ENCODE measurements at places on chromosomes 2 and 18.
A peak's percentile ranks its signal among the peaks of the same experiment; 100 is the strongest.

DNA sequence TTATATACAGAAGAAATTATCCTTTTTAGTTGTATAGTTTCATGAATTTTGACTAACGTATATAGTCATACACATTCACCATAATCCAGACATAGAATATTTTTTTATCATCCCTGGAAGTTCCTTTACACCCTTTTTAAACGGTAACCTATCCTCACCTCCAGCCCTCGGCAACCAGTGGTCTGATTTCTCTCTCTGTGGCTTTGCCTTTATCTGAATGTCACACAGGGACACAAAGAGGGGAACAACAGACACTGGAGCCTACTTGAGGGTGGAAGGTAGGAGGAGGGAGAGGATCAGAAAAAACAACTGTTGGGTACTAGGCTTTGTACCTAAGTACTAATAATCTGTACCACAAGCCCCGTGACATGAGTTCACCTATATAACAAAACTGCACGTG, 191.9 kb downstream of the MC4R start:
- DNase-seq, result no peak

DNA sequence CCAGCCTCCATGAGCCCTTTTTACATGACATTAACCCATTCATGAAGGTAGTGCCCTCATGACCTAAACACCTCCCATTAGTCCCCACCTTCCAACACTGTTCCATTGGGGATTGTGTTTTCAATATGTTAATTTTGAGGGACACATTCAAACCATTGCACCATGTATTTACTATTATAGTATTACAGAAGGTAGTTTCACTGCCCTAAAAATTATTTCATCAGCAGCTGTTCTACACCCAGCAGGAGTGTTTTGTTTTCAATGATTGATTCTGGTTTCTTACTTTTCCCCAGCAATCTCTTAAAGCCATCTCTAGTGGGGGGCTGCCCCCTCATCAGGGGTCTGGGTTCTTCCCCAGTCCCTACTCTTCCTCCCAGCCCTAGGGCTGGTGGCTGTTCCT, 71.9 kb downstream of the CERS6 start:
- no peak for DNase-seq

- no peak for DNase-seq
Measured at GRCh38 chr2:14451312-14451711, 181.2 kb upstream of the LRATD1 start.

GRCh38 chr18:805008-805754, 6.9 kb downstream of the YES1 start:
- no peak for DNase-seq

DNA sequence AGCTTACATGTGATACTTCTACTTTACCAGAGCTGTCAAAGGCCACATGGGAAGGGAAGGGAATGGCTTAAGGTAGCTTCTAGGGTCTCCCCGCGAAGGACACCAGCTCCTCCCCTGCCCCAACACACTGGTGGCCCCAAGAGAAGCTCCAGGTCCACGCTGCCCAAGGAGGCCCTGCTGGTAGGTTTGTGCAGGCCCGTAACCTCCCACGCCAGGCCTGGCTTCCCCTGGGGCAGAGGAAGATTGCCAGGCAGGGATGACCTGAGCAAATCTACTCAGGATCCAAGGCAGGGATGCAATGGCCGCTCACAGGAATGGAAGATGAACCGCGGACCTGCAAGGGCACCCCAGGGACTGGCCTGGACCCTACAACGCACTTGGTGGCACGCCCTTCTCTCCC, 205.1 kb downstream of the MGAT5 start:
- no peak for DNase-seq

- DNase-seq, result no peak
Measured at GRCh38 chr2:23497536-23497935, 112.6 kb downstream of the KLHL29 start.

GRCh38 chr2:58131191-58132011, 84.8 kb downstream of the VRK2 start:
- DNase-seq, result no peak

- DNase-seq, result peak; percentile 78
Measured at GRCh38 chr2:74867841-74868658, 34.1 kb downstream of the HK2 start.

DNA sequence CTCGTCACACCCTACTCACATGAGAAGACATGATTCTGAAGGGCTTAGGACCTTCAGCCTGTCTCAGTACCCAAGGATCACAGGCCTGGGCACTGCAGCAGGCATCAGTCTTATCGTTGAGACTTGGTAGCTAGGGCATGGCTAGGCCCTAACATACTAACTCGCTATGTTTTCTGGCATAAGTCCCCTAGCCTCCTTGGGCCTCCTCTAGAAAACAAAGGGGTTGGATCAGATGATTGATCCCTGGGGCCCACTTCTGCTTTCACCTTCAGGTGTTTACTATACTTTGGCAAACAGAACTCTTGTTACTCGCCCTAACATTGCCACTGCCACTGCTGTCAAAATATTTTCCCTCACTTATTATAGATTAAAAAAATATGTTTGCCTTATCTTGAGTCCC, 44.2 kb downstream of the VSNL1 start:
- no peak for DNase-seq

GRCh38 chr2:74138600-74139323, 8.9 kb downstream of the BOLA3 start:
- no peak for DNase-seq

DNA sequence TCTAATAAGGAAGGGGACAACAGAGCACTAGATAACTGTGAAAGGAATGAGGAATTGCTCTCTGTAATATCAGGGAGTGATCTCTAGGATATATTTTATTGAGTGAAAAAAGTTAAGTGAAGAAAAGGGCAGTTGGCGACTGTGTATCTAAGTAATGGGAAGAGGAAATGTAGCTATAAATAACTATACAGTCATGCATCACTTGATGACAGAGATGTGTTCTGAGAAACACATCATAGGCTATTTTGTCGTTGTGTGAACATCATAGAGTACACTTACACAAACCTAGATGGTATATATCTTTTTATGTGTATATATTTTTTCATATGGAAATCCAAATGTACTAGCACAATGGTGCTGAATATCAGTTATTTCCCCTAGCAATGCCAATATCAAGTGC, 329.3 kb downstream of the TXNL1 start:
- no peak for DNase-seq

DNA sequence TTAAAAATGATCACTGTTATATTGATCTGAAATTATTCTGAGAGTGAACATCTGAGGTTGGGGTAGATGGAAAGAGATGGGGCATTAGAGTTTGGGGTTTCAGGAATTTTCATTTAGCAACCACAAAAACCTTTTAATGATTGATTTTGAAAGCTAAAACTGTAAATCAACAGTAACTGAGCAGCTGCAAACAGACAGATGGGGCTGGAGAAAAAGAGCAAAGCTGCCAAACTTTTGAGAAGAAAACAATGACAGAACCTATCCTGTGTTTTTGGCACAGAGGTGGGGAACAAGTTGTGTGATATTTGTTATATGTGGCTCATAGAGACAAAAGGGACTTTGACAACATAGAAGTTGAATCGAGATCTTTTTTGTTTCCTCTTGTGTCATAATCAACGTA, 415.8 kb upstream of the DSEL start:
- DNase-seq, result no peak

DNA sequence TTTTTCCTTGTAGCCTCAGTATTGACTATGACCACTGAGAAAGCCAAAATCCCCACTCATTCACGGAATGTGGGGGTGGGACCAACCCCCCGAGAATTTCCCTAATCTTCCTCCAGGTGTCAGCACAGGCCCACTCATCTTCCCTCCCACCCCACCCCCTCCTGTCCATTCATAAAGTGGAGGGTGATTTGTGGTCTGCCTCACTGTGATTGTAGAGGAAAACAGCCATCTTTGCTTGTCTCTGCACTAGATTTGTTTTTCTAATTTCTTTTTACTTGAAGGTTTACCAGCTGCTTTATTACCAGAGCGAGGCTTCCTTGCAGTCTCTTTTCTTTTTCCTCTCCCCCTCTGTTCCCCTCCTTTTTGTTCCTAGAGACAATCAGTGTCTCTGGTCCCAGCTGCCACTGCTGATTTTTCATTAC, 171.8 kb downstream of the ICOS start:
- no peak for DNase-seq

DNA sequence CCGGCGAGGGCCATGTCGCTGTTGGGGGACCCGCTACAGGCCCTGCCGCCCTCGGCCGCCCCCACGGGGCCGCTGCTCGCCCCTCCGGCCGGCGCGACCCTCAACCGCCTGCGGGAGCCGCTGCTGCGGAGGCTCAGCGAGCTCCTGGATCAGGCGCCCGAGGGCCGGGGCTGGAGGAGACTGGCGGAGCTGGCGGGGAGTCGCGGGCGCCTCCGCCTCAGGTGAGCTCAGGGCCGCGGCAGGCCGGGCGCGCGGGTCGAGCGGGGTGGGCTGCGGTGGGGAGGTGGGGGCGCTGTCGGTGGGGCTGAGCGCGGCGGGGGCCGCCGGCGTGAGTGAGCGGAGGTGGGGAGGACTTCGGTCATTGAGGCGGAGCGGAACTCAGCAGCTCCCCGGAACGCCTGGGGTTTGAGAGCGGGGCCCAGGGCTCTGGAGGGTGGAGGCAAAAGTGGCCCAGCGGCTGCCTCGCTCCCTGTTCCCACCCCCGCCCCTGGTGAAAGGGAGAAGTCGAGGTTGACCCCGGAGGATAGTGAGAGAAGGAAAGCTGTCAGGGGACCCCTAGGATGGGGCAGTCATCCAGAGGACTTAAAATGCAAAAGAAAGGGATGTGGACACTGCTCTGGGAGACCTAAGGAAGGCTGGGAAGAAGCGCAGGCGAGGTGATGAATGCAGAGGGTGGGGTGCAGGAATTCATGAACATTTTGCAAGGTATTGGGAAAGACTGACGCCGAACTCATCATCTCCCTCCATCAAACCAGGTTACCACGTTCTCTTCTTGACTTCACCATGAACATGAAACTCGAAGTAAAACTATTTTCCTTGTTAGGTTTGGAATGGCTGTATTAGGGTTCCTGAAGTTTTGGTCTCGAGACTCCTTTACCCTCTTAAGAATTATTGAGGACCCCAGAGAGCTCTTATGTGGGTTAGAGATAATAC, 633 bp downstream of the MALT1 start:
- DNase-seq, result no peak

GRCh38 chr2:7419186-7419585, 502.0 kb downstream of the RNF144A start:
- no peak for DNase-seq

DNA sequence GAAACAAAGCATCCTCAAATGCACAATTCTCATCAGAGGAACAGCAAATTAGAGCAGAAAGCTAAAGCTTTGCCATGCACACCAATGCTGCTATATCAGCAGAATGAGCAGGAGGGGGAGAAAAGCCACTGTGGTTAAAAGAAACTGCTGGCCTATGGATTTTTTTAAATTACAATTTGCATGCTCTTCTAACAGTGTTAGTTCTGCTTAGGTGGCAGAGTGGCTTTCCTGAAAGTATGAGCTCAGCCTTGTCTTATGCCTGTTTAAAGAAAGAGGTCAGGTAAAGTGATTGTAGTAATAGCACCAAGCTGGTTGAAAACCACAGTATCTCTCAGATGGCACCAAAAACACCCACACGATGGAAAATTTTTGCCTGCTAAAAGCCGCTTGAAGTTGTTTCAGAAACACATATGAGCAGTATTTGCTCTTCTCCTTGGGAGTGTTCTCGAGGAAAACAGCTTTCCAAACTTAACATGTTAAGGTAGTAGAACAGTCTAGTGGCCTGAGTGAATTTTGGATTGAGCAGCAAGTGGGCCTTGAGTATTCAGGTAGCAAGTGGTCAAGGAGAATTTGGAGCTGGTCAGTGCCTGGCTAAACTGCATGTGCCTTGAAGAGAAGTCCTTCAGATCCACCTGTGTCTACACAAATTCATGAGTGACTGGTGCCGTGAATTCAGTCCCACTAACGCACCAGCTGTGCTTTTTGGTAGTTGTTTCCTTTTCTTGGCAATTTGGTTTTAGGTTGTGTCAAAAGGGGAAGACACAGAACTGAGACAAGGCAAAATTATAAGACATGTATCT, 19.6 kb upstream of the NDUFV2 start:
- no peak for DNase-seq

DNA sequence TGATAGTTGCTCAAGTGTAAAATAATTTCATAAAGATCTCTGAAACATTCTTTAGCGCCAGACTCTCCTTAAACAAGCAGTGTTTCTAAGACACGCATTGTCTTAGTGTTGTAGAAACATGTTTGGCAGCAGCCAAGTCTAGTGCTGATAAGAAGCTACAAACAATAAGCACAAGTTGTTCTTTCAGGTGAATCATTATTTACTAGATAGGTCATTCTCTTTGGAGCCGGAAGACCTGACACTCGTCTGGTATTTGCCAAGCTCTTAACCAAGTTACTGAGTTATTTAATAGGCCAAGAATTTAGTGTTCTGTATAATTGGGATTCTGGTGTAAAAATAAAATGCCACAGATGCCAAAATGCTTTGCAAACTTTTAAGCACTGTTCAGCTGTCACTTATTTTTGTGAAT, 852.1 kb downstream of the CPS1 start:
- DNase-seq, result no peak

GRCh38 chr2:99468155-99468554, 21.7 kb downstream of the REV1 start:
- no peak for DNase-seq

DNA sequence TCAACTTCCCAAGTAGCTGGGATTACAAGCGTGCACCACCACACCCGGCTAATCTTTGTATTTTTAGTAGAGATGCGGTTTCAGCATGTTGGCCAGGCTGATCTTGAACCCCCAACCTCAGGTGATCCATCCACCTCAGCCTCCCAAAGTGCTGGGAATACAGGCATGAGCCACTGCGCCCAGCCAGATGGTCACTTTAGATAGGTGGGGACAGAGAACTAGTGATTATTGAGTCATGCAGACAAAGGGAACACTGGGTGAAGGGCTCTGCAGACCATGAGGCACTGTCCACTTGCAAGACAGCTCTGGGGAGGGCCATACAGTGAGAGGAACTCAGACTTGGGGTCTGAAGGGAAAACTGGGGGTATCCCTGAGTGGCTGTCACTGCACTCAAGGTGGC, 58.4 kb upstream of the POMC start:
- no peak for DNase-seq

GRCh38 chr2:48016225-48017019, 110.1 kb upstream of the FBXO11 start:
- no peak for DNase-seq

DNA sequence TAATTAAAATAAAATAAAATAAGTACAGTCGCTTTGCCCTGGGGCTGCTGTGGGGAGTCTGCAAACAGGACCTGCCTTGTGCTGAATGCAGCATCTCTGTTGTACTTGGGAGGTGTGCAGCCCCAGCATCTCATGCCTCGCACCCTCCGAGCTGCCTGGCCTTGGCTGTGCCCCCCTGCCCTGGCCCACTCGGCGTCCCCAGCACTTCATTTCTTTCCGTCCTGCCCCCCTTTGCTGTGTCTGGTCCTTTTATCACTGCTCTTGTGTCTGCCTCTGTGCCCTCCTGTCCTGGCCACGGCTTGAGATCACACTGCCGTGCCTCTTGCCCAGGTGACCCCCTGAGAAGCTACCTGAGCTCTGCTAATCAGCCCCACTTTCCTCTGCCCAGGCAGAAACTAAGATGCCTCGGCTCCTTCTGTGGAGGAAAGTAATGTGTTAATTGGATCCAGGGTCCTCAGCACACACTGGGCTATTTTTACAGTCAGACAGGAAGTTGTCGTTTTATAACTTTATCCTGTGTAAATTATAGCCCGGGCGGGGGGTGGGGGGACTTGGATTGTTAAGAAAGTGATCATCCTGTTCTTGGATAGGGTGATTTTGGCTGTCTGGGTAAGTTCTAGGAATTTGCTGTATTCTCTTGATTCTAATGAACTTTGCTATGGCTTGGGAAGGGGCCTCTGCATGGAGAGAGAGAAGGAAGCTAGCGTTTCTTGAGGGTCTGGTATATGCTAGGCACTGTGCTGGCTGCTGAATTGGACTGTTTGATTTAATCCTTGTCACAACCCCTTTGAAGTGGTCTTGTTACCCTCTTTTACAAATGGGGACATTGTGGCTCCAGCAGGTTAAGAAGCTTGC, 69.4 kb downstream of the AGAP1 start:
- no peak for DNase-seq

All from AG09309 (cell line).